ENCODE measurements at places on chromosomes 11 and 22. TPM values are rescaled to one million over a fixed set of nuclear protein-coding genes. Genes with fewer than 3 reads are reported as not detected.

CRYBA4 gene
- not detected for total RNA-seq

C11orf16 gene
- not detected for total RNA-seq

KRTAP5-7 gene
- total RNA-seq = 0.16 TPM

ALX4 gene
- total RNA-seq = not detected

FEN1 gene
- 108 TPM for total RNA-seq

OR56A1 gene
- not detected for total RNA-seq

CD44 gene
- 357 TPM for total RNA-seq

SMTNL1 gene
- not detected for total RNA-seq

OR52K2 gene
- total RNA-seq = 0.18 TPM

BUD13 gene
- total RNA-seq = 30.2 TPM

SLC5A1 gene
- not detected for total RNA-seq

MS4A6E gene
- not detected for total RNA-seq

BEST1 gene
- total RNA-seq = 0.65 TPM

C11orf86 gene
- not detected for total RNA-seq

CENPM gene
- 82.1 TPM for total RNA-seq

OR8B8 gene
- not detected for total RNA-seq

Data from activated CD4-positive, alpha-beta T cell treated with anti-CD3 and anti-CD28 coated beads for 36 hours (primary cell).